ENCODE measurements at places on chromosomes 7 and 10. TPM values are rescaled to one million over a fixed set of nuclear protein-coding genes. Genes with fewer than 3 reads are reported as not detected.

The PNLIPRP3 gene
- total RNA-seq, result 0.46 TPM

The NDUFB8 gene
- total RNA-seq, result 168 TPM

The NIPSNAP2 gene
- 142 TPM for total RNA-seq

The PANK1 gene
- total RNA-seq, result 20.6 TPM

DNA sequence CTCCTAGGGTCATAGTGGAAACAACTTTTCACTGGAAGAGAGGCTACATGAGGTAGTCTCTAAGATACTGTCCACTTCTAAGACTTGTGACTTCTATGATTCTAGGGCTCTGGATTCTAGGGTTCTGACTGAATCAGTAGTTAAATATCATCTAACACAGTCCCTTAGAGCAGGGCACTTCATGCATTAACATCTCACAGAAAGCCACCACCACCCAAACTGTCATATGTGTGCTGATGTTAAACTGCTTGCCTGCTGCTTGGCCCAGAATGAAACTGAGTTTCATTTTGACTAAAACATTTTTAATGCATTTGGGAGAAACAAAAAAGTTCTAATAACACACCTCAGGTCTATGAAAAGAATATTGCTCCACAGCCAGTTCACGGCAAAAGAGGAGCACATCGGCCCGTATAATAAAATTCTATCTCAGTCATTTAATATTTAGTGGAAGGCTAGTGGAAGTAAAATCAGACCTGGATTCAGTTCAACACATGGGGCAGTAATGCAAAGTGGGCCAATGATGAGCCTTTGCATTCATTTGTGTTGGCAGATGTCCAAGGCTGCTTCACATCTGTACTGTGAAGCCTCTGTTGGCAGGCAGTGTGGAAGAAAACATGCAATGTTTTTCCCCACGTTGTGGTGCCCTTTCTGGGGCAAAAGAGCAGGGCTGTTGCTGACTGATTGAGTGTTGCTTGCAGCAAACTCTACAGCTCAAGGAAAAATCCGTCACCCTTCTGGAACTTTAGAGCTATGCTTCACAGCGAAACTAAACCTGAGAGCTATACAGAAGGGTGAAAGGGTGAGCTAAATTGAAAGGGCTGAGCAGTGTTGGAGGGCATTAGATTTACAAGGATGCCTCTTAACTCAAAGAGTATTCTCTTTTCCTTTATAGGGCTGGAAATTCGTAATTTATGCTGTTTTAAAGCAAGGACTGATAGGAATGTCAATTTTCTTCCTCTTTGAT, 33.5 kb upstream of the AUTS2 start:
- peak; percentile 19 for DNase-seq

- DNase-seq, result no peak
Observed at GRCh38 chr7:38321515-38321944, 48.1 kb upstream of the TARP start.

GRCh38 chr7:30936650-30937245, 25.1 kb downstream of the AQP1 start:
- no peak for DNase-seq

- no peak for DNase-seq
Observed at GRCh38 chr10:52194191-52194590, 119.9 kb upstream of the DKK1 start.

DNA sequence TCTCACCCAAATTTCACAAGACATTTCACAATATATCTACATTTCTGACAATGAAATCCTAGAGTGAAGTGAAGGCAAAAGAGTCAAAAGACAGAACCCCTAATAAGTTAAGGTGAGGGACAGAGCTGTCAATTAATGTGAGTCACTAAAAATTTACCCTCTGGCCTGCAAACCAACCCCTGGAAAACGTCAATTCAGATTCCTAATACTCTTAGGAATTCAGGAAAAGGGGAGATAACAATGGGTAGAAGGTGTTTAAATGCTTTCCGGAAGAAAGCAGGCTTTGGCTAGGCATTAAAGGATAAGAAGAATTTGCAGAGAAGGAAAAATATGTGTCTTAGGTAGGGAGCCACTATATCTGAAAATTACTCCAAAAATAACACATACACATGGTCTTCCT, 299.6 kb downstream of the INHBA start:
- DNase-seq, result no peak

DNA sequence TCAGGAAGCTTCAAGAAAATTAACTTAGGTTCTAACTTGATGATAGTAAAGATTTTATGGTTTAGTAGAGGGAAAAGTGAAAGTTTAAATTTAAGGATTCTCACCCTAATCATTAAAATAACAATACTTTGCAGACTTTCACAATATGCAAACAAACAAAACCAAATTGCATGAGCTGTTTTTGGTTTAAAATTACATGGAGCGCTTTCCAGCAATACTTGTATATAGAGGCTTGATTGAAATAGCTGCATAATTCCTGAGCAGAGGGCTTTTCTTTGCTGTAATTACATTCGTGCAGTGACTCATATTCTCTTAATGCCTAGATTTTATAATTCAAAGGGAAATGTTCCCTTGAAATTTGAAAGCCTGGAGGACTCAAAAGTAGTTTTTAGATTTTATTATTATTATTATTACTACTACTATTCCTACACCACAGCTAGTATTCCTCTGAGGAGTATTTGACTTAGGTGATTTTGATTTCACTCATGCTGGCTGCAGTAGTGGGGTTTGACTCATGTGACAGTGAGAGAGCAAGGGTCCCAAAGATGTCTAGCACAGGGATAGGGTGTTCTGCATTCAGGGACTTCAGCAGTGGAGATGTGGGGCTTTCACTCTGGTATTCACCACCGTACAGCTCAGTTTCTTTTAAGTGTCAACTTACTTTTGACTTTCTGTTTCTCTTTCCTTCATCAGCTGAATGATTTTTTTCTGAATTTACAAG, 138.1 kb downstream of the ADAM22 start:
- no peak for DNase-seq

GRCh38 chr10:69439350-69439739, 11.9 kb upstream of the TSPAN15 start:
- DNase-seq, result peak; percentile 39

- no peak for DNase-seq
Observed at GRCh38 chr10:4677296-4678021, 148.5 kb upstream of the AKR1E2 start.

DNA sequence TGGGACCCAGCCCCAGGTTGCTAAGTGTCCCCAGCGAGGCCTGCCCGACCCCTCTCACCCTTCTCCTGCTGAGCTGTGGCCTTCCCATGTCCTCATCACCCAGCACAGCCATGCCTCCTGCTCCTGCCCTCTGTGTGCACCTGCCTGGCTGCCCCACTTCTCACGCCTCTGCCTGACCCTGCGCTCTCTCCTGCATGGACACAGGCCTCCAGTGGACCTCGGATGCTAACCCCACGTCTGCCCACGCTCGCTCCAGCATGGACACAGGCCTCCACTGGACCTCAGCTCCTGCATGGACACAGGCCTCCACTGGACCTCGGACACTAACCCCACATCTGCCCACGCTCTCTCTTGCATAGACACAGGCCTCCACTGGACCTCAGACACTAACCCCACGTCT, 111.6 kb downstream of the ADARB2 start:
- no peak for DNase-seq

DNA sequence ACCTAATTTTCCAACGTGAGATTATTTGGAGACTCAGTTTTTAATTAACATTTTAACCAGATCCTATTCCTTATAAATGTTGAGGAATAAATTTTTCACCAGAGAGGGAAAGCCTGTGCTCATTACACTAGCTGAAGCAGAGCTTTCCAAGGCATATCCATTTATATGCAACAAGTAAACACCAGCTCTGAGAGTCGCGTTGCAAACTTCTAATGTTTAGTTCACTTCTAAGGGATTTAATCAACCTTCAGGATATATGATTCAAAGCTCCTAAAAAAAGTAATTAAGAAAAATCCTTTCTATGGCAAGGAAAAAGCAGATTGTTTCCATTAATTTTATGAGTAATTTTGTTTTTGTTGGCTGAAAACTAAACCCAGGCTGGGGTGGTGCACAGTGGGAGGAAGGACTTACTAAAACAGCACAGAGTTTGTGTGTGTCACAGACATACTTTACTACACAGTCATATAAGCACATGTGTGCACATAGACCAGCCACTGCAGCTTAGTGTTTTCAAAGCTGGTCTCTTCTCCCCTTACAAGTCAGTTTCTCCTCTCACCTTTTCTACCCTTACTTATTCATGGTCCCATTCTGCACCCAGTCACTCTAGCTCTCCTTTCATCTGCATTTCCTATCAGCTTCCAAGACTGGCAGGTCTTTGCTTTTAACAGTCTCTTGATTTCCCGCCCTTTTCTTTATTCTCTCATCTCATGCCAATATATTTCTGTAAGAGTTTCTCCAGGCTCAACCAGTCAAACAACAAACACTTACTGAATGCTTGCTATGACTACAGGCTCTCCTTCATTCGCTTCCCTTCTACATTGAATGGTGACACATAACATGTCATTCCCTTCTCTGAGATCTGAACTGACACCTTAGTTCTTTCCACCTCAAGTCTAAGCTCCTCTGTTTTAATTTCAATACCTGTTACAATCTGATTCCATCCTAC, 81.1 kb upstream of the FZD1 start:
- DNase-seq, result no peak

GRCh38 chr10:129622736-129623135, 155.7 kb downstream of the MGMT start:
- DNase-seq, result no peak

GRCh38 chr10:31242902-31243301, 76.1 kb upstream of the ZEB1 start:
- DNase-seq, result no peak

- DNase-seq, result no peak
Observed at GRCh38 chr10:34905200-34905927, 90.3 kb upstream of the PARD3 start.

GRCh38 chr7:87391020-87391701, 45.7 kb downstream of the CROT start:
- DNase-seq, result no peak

Data from thyroid gland (tissue), 4 donors.